ENCODE measurements at places on chromosomes 12 and 14.
A peak's percentile ranks its signal among the peaks of the same experiment; 100 is the strongest.

GRCh38 chr14:88079624-88080023, 74.7 kb downstream of the GPR65 start:
- no peak for DNase-seq

GRCh38 chr12:51270067-51270950, at the start of gene SMAGP:
Gene SMAGP, minus strand, starts transcription at chr12:51270415. Its CDS starts 1,137 bp downstream, at chr12:51269278.
- no peak for DNase-seq

DNA sequence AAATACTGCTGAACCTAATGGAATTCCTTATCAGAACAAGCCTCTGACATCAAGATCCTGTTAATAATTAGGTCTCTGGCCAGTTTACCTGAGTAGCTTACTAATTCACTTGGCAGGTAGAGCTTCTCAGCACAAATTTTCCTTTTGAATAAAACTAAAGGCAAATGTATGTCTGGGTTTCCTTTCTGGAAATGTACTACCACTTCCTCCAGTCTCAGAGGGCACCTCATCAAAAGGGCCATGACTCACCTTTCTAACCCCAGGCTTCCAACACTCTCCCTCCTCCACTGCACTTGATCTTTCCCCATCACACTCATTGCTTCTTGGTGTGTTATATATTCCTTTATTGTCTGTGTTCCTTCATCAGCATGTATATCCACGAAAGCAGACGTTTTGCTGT, 90.5 kb downstream of the SLC2A13 start:
- DNase-seq = no peak

GRCh38 chr12:67651132-67651695, 2.7 kb downstream of the DYRK2 start:
- DNase-seq = peak; percentile 19

DNA sequence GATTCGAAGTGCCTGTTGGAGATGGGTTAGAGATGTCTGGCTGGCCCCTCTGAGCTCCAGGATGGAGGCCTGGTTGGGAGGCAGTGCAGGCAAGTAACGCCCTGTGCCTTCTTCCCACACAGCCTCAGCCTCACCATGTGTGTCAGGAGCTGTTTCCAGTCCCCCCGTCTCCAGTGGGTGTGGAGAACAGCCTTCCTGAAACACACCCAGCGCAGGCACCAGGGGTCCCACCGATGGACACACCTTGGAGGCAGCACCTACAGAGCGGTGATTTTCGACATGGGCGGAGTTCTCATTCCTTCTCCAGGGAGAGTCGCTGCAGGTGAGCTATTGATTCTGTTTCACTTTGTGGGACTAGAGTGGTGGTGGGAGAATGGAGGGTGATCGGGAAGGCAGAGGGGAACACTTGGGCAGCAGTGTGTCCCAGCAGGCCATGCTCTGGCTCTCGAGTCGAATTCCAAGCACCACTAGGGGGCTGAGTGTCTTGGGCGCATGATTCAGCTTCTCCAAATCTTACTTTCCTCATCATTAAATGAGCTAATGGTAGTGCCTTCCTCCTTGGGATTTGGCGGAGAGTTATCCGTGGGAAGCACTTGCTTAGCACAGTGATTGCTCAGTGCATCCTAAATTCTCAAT, 6.8 kb downstream of the ACAD10 start:
- DNase-seq = no peak
